ENCODE measurements at places on chromosomes 5 and 9.

GRCh38 chr9:132218208-132218607 lies 56.4 kb downstream of the NTNG2 start:
- H3K27me3 ChIP-seq: peaks cover 5% of the 10 kb centered on the region
- no peaks in the 10 kb centered on the region for H3K36me3 ChIP-seq
- H3K4me3 ChIP-seq: no peak overlapping the region
- DNase-seq: no peak

DNA sequence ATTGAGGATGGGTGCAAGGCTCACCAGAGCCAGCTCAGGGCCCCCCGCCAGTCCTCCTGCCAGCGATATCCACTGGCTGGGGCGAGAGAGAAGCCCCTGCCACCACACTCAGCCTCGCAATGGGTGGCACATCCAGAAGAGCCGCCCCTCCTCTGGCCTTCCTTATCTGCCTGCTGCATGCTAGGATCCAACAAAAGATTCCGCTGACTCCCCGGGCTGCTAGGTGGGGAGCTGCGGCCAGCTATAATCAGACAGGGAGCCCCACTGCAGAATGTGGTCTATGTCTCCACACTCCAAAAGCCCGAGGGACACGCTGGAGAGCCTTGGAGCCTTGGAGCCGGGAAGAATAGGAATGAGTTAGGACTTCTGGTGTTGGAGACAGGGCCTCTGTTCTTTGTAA lies 32.8 kb downstream of the COL23A1 start:
- H3K4me3 ChIP-seq: no peak overlapping the region
- no peaks in the 10 kb centered on the region for H3K4me1 ChIP-seq
- DNase-seq: no peak
- no peak overlapping the region for H3K27ac ChIP-seq

- no peak for DNase-seq
- H3K27me3 ChIP-seq: peaks cover 2% of the 10 kb centered on the region
- H3K4me1 ChIP-seq: no peaks in the 10 kb centered on the region
Measured at GRCh38 chr5:152309926-152310450, 95.1 kb downstream of the NMUR2 start.

DNA sequence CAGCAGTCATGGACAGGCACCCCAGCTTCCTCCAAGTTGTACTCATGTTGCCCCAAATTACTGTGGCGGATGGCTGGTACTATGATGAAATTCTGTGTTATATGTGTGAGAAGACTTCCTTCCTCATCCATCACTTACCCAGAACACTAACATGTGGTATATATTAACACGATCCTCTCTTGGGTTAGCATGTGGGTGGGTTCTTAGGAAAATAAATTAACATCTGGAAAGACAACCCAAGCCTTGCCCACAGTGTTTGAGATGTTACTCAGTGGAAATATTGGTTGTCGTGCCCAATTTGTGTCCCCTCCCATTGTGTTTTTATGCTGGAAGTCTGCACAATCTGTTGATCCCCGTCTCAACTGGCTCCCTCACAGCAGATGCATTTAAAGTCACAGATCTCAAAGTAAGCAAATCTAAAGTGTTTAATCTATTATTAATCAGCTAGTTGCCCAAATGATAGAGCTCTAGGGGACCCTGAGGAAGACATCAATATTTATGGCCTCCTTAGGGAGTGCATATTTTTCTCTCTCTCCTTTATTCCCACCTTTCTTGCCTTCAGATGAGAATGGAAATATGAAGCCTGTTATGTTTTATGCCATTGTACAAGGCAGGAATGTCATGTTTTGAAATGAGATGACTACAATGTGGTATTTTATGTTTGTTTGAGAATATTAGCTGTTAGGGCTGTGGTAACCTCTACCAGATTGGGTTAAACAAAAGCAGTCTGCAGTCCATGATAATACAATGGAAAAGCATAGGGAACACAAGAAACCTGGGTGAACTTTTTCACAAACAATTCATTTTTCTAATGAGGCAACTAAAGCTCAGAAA lies 93.9 kb downstream of the GRIA1 start:
- DNase-seq: no peak
- H3K27ac ChIP-seq: no peak overlapping the region
- no peaks in the 10 kb centered on the region for H3K36me3 ChIP-seq
- H3K4me3 ChIP-seq: no peak overlapping the region
- H3K4me1 ChIP-seq: no peaks in the 10 kb centered on the region
- H3K27me3 ChIP-seq: no peaks in the 10 kb centered on the region

DNA sequence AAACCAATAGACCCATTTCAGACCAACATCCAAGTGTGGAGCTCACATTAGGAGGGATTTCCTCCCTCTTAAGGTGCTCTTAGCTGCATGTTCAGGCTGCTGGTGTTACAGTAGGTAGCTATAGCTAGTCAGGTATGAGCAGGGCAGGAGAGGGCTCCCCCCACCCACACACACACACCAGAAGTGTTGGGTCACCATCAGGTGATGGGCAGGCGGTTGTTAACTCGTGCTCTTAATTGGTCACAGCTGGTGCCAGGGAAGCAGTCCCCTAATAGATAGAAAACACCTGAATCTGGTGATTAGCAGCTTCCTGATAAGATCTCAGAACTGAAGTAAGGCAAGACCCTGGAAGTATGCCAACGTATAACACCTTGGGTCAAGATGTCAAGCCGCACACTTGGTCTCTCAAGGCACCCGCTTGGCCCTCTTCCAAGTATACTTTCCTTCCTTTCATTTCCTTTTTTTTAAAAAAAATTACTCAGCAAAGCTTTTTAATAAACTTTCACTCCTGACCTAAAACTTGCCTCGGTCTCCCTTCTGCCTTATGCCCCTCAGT lies 532.4 kb downstream of the DNAH5 start:
- no peaks in the 10 kb centered on the region for H3K27me3 ChIP-seq
- no peak overlapping the region for H3K4me3 ChIP-seq

GRCh38 chr9:35538361-35539234 lies 48.7 kb downstream of the RUSC2 start:
- H3K4me3 ChIP-seq: no peak overlapping the region
- H3K27me3 ChIP-seq: peaks cover 5% of the 10 kb centered on the region
- H3K36me3 ChIP-seq: no peaks in the 10 kb centered on the region
- DNase-seq: no peak
- H3K4me1 ChIP-seq: no peaks in the 10 kb centered on the region

GRCh38 chr9:134800791-134801339 lies 79.7 kb upstream of the FCN2 start:
- H3K4me3 ChIP-seq: no peak overlapping the region
- no peaks in the 10 kb centered on the region for H3K36me3 ChIP-seq
- no peak overlapping the region for H3K27ac ChIP-seq
- no peaks in the 10 kb centered on the region for H3K4me1 ChIP-seq
- H3K27me3 ChIP-seq: no peaks in the 10 kb centered on the region

GRCh38 chr5:116964438-116964837 lies 389.8 kb upstream of the SEMA6A start:
- H3K27ac ChIP-seq: no peak overlapping the region
- H3K4me3 ChIP-seq: no peak overlapping the region
- no peak for DNase-seq
- no peaks in the 10 kb centered on the region for H3K27me3 ChIP-seq
- H3K36me3 ChIP-seq: no peaks in the 10 kb centered on the region
- H3K4me1 ChIP-seq: no peaks in the 10 kb centered on the region

- H3K27ac ChIP-seq: no peak overlapping the region
- no peak overlapping the region for H3K4me3 ChIP-seq
- H3K4me1 ChIP-seq: peaks cover 5% of the 10 kb centered on the region
- peaks cover 21% of the 10 kb centered on the region for H3K27me3 ChIP-seq
- no peak for DNase-seq
Measured at GRCh38 chr9:124187311-124187710, 70.4 kb upstream of the NEK6 start.

DNA sequence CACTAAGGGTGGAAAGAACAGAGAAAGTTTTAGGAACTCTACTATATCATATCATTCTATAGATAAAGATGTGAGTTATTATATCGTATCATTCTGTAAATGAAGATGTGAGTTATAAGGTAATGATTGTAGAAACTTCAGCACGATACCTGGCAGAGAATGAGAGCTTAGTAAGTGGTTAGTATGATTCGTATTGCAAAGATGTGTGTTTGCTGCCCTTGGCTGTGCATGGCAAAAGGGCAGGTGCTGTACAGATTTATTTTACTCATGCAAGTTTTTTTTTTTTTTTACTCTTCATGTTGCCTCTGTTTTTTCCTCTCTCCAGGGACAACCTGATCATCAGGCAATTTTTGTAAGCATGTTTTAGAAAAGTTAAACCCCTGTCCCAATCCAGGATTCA lies 83.3 kb downstream of the EGFLAM start:
- no peak for DNase-seq
- H3K27ac ChIP-seq: no peak overlapping the region
- H3K4me3 ChIP-seq: no peak overlapping the region
- H3K27me3 ChIP-seq: peaks cover 8% of the 10 kb centered on the region
- H3K36me3 ChIP-seq: no peaks in the 10 kb centered on the region

DNA sequence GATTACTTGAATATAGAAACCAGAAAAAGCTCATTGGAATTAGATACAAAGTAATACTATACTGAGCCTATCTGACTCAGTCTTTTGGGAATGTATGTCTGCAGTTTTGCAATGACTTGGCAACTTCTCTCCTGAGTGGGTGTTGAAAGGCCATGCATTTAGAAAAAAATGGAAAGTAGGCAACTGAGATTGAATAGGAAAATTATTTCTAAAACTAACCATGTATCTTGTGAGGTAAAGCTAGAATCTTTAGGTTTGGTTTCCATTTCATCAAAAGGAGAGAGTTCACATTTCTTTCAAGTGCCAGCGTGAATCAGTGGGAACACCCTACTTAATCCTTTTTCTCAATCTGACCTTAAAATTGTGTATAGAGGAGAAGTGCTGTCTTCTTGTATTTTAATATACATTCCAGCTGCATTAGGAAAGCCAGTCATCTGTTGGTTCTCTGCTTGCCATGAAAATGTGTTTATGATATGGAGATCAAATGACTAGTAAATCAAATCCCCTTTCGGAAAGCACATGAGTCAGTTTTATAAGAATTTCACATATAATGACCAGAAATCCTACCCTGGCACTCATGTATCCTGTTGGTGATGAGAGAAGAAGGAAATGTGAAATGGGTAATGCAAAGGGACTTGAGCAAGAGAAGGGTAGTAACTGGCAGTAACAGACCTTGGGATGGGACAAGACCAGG lies 30.4 kb downstream of the NFX1 start:
- peaks cover 49% of the 10 kb centered on the region for H3K36me3 ChIP-seq
- DNase-seq: no peak
- H3K27ac ChIP-seq: peak overlapping the region; percentile 53
- no peaks in the 10 kb centered on the region for H3K27me3 ChIP-seq
- peaks cover 13% of the 10 kb centered on the region for H3K4me1 ChIP-seq

DNA sequence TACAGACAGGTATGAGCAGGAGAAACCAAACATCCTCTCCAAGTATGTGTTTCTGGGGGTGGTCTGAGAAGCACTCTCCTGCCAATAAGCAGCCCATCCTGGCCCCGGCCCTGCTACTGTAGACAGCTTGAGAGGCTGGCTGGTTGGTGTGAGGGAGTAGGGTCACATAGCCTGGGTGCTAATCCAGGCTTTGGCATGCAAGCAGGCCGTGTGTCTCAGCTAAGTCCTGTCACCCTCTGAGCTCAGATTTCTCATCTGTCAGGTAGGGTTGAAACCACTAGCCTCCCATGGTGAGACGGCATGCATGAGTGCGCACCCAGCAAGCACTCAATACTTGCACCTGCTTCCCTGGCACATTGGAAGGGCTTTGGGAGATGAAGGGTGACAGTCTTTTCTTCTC lies 49.8 kb upstream of the PHYKPL start:
- no peaks in the 10 kb centered on the region for H3K36me3 ChIP-seq
- no peak overlapping the region for H3K27ac ChIP-seq
- no peak overlapping the region for H3K4me3 ChIP-seq
- no peak for DNase-seq

GRCh38 chr5:138111937-138112336 lies 27.3 kb downstream of the NME5 start:
- peaks cover 9% of the 10 kb centered on the region for H3K27me3 ChIP-seq
- no peaks in the 10 kb centered on the region for H3K4me1 ChIP-seq
- H3K27ac ChIP-seq: no peak overlapping the region
- no peaks in the 10 kb centered on the region for H3K36me3 ChIP-seq
- H3K4me3 ChIP-seq: no peak overlapping the region

DNA sequence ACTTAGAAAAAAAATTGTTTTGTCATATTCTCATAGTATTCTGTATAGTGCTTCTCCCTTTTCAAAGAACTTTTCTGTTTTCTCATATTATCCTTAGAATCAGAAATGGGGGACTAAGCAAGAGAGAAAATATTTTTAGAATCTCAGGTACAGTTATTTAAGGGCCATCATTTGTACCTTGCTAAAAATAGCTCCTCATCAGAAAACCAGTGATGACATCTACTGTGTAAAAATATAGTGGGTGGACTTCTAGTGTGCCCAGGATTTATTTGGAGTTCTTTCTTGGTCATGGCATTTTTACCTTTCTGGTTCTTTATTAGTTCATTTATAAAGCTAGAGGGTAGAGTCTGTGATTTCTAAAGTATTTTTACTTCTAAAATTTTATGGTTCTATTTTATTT lies 82.5 kb downstream of the CSNK1G3 start:
- H3K27ac ChIP-seq: no peak overlapping the region
- H3K27me3 ChIP-seq: no peaks in the 10 kb centered on the region
- no peak for DNase-seq
- H3K36me3 ChIP-seq: peaks cover 25% of the 10 kb centered on the region
- H3K4me3 ChIP-seq: no peak overlapping the region

- H3K36me3 ChIP-seq: no peaks in the 10 kb centered on the region
- no peaks in the 10 kb centered on the region for H3K4me1 ChIP-seq
- H3K27me3 ChIP-seq: no peaks in the 10 kb centered on the region
- H3K4me3 ChIP-seq: no peak overlapping the region
- DNase-seq: no peak
Measured at GRCh38 chr5:60259730-60260129, 366.2 kb upstream of the PDE4D start.

DNA sequence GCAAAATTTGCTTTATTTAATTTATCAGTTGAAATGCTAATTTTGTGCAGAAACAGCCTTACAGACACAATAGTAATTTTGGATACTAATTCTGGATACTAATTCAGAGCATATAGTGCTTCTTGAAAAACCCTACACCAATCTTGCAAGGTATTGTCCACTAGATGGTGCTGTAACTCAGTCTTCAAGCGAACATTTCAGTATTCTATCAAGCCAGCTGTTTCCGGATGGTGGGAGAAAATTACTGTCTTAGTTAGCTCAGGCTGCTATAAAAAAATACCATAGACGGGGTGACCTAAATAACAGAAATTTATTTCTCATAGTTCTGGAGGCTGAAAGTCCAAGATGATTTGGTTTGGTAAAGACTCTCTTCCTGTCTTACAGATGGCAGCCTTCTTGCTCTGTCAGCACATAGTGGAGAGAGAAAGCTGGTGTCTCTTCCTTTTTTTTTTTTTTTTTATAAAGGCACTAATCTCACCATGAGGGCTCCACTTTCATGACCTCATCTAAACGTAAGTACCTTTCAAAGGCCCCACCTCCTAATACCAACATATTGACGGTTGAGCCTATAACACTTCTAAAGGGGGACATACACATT lies 1306.5 kb upstream of the CDH9 start:
- no peaks in the 10 kb centered on the region for H3K36me3 ChIP-seq
- H3K27ac ChIP-seq: no peak overlapping the region
- H3K4me3 ChIP-seq: no peak overlapping the region
- H3K27me3 ChIP-seq: no peaks in the 10 kb centered on the region

- H3K4me3 ChIP-seq: no peak overlapping the region
- H3K27ac ChIP-seq: no peak overlapping the region
- DNase-seq: no peak
- H3K27me3 ChIP-seq: peaks cover 8% of the 10 kb centered on the region
- no peaks in the 10 kb centered on the region for H3K36me3 ChIP-seq
- no peaks in the 10 kb centered on the region for H3K4me1 ChIP-seq
Measured at GRCh38 chr5:35236770-35237169, 6.5 kb upstream of the PRLR start.

- no peak overlapping the region for H3K4me3 ChIP-seq
- H3K27me3 ChIP-seq: no peaks in the 10 kb centered on the region
- no peak for DNase-seq
- H3K4me1 ChIP-seq: no peaks in the 10 kb centered on the region
- no peak overlapping the region for H3K27ac ChIP-seq
Measured at GRCh38 chr9:99966716-99967115, 60.3 kb downstream of the STX17 start.

Data from activated T-helper 1 cell treated with anti-CD3 and anti-CD28 coated beads, Interleukin-12 subunit alpha, Interleukin-12 subunit beta, Interleukin-2, Interleukin-4 antibody, amounts not matched to agents 30 ng/mL and 10 ng/mL and 1 ng/mL, durations not matched to agents 14 hours and 24 hours and 36 hours (primary cell).